ENCODE measurements at places on chromosomes 3 and 15.

DNA sequence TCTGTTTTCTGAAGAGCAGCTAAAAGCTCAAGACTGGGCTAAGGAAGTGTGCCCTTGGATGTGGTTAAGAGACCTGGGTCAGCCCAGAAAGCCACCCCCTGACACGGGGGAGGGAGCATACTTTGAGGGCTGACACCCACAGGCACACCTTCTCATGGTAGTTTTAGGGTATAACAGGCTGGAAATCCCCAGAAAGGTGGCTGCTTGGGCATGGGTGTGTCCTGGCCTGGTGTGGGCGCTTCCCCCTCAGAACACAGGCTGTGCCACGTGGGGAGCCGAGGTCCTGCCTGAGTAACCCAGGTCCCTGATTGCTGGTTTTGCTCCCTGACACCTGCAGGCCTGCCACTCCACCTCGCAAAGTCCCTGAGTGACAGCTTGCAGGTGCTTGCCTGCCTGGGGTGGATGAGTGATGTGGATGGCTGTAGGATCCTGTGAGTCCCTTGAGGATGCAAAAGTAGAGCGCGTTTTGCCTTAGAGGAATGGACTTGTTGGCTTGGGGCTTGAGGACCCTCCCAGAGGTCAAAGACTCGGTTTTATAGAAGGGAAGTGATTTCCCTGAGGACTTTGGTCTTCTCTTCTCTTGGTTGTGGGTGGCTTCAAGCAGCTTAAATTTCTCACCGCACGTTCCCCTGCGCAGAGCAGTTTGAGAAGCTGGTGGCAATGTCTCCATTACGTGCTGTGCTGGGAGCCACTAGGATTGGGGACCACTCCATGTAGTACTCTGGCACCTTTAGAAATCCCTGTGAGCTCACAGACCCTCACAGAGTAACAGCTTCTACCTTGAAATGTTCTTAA lies 94.4 kb downstream of the DNASE1L3 start:
- DNase-seq = no peak

GRCh38 chr3:45110509-45110833 lies 35.7 kb downstream of the CDCP1 start:
- DNase-seq = no peak

DNA sequence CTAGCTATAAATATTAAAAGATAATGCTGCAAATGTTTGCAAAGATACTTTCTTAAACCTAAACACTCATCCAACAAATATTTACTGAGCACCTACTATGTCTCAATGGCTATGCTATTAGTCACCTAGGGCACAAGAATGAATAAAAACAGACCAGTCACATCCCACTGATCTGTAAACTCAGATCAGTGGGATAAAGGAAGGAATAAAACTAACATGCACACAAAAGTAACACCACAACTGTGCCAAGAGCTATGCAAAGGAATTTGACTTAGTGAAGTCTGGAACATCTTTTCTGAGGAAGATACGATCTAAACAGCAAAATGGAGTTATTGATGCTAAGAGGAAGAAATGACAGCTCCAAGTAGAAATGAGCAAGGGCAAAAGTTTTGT lies 56.6 kb downstream of the CBLB start:
- no peak for DNase-seq

DNA sequence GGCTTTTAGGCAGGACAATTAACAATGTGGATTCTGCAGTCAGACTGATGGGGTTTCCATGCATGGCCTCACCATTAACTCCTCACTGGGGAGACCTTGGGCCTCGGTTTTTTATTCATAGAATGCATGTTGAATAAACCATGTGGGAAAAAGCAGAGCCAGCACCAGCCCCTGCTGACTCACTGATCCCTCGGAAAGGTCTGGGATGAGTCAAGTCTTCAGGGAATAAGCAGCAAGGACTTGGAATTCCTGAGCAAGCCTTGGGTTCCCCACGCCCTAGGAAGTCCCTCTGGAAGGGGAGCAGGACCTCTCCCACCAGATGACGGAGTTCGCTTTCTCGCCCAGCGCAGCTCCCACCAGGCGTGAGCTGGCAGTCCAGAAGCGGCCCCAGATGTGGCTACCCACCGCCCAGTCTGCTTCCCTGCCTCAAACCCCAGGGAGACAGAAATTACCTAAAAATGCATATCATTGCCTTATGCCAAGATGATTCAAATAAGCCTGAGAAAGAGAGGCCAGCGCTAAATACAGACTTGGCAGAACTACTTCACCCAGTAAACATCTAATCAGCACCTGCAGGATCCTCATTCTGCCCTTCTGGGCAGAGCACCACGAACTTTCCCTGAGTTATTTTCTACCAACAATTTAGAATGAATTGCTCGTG lies 45.4 kb downstream of the BTD start:
- DNase-seq = no peak

DNA sequence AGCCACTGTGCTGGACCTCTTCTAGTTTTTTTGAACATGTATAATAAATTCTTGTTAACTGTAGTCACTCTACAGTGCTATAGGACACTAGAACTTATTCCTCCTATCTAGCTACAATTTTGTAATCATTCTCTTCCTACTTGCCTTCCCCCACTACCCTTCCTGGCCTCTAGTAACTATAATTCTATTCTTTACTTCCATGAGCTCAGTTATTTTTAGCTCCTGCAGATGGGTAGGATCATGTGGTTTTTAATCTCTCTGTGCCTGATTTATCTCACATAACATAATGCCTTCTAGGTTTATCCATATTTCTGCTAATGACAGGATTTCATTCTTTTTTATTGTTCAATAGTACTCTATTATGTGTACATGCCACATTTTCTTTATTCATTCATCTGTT lies 113.2 kb upstream of the FGF7 start:
- no peak for DNase-seq

Measured in cerebellar nuclear complex (tissue), 1 donor.